ENCODE measurements at places on chromosomes 11 and 22. TPM values are rescaled to one million over a fixed set of nuclear protein-coding genes. Genes with fewer than 3 reads are reported as not detected.

DNA sequence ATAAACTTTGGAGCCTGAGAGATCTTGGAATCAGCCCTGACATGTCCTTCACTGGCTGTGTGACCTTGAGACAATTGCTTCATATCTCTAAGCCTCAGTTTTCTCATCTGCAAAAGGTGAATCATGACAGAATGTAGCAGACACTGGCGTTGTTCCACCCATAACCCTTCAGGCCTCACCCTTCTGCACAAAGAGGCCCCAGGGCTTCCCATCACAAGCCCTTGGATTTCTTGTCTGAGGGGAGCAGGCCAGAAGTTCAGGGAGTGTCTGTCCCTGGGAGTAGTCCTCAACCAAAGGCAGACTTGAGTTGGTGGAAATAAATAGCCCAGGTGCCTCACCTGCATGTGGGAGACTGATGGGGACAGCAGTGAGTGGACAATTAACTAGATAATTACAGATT, 16.6 kb downstream of the FGF3 start:
- no peak for DNase-seq

DNA sequence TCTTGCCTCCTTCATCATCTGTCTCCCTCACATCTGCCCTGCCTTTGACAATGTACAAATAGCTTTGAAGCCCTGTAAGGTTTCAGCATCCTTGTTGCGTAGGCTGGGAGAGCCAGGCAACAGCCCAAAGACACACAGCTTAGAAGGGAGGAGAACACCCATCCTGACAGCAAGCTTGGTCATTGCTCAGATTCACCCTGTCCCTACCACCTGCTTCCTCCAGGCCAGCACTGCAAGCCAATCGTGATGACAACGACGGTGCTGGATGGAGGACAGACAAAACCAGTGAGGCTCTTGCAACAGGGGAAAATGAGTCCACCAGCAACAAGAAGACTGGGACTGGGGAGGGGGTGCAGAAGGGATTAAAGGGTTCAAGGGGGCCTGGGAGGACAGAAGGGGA, 32.9 kb upstream of the CD5 start:
- DNase-seq, result no peak

DNA sequence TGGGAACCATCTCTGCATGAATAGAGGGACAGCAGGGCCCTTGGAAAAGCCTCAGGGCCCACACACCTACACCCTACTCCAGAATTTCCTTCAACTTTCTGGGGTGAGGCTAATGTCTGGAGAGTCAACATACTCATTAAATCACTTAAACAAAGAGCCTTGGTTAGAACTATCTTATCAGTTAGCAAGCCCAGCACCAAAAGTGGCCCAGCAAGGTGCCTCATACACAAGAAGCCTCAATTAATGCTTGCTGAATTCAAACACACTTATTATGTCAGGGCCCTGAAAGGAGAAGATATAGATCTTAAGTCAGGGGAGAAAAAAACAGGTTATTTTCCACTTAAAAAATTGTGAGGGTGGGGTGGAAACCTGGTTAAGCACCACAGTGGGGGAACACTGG, 61.4 kb downstream of the C11orf58 start:
- DNase-seq, result no peak

GRCh38 chr11:125955856-125956255, 10.0 kb downstream of the VSIG10L2 start:
- no peak for DNase-seq

- no peak for DNase-seq
These were observed 808.6 kb upstream of the RAG2 start for GRCh38 chr11:37406651-37407050.

GRCh38 chr11:75376175-75376574, 23.1 kb upstream of the RPS3 start:
- DNase-seq, result no peak

DNA sequence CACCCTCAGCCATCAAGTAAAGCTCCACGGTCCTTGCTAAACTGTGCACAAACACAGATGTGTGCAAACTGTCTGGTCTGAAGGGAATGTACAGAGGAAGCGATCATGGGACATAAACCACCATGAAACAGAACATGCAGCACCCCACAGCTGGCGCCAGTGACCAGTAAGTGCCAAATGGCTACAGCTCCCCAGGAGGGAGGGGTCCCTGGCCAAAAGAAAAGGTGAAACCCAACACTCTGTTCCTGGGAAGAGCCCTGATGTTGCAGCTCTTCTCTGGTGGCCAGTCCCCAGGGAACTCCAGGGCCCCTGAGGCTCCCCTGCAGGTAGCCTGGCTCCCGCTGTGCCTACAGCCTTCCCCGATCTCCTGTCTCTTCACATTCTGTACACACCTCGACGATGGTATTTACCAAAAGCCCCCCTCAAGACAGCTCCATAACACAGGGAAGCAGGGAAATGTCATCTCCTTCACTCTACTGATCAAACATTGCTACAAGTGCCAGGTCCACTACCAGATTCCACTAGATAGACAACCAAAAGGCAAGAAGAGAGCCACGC, 2.9 kb downstream of the DGCR6L start:
- peak; percentile 24 for DNase-seq

GRCh38 chr22:31179345-31179744, 19.4 kb downstream of the RNF185 start:
- DNase-seq, result no peak

- no peak for DNase-seq
These were observed 76.2 kb downstream of the PLEKHA7 start for GRCh38 chr11:16938061-16938460.

- DNase-seq, result no peak
These were observed 26.9 kb downstream of the TPST2 start for GRCh38 chr22:26563022-26563421.

DNA sequence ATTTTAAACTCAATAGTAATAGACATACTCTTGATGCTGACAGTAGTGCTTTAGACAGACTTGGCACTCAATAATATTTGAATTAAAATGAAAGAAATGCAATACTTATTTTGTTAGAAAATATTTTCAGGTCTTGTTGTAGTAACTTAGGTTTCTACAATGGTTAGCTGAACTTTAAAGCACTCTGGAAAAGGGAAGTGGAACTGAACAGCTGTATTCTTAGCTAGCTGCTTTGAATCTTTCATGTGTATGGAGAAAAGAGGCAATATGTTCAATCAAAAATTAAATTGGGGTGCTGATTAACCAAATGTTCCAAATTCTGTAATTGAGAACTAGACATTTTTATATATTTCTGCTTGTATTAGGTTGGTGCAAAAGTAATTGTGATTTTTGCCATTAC, 517.9 kb upstream of the RAG2 start:
- no peak for DNase-seq

DNA sequence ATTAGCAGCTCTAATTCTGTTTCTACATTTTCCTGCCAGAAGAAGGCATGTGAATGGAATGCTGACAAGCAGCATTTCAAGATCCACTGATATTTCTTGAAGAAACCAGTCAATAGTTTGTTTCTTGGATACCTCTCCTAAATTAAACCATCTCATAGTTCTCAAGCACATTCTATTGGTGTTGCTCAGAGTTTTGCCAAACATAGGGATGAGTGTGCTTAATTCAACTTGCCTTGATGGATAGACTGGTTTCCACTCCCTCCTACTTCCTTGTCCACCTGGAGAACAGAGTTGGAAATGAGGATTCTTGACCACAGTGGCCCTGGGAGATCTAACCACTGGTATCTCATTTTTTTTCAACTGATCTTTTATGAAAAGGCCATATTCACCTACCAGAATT, 29.8 kb upstream of the DDX10 start:
- DNase-seq, result no peak

- DNase-seq, result peak; percentile 62
These were observed 13.4 kb downstream of the MICAL2 start for GRCh38 chr11:12123799-12124198.

The TSG101 gene
- total RNA-seq, result 50.5 TPM

The OR52N4 gene
- total RNA-seq, result not detected

The SYT12 gene
- total RNA-seq, result 0.61 TPM

The CELSR1 gene
- total RNA-seq, result 36.3 TPM

DNA sequence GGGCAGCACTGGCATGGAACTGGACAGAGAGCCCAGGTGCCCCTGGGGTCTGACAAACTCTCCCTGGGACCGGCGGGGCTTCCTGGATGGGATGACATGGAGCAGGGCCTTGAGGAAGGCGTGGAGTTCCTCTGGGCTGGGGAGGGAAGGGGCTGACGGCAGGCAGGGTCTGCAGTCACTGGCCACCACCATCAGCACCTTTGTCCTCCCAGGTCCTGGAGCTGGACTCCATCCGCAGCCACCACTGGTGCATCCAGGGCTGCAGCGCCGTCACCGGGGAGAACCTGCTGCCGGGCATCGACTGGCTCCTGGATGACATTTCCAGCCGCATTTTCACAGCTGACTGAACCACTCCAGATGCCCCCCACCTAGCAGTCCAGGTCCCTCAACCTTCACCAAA, 5.7 kb upstream of the SNX15 start:
- no peak for DNase-seq

DNA sequence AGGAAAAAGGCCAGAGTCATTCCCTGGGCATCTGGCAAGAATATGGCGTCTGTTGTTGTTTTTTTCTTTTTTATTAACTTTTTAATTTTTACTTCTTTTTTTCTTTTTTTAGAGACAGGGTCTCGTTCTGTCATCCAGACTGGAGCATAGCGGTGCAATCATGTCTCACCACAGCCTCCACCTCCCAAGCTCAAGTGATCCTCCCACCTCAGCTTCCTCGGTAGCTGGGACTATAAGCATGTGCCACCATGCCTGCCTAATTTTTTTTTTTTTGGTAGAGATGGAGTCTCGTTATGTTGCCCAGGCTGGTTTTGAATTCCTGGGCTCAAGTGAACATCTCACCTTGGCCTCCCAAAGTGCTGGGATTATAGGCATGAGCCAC, 54.0 kb upstream of the PRDM11 start:
- no peak for DNase-seq

The UNC93B1 gene
- 52.5 TPM for total RNA-seq

GRCh38 chr11:131649856-131650255, 279.4 kb downstream of the NTM start:
- DNase-seq, result no peak

The MS4A15 gene
- 13.4 TPM for total RNA-seq

The OR5B21 gene
- total RNA-seq, result not detected

The CARD16 gene
- 56.3 TPM for total RNA-seq

The GPHA2 gene
- total RNA-seq, result not detected

GRCh38 chr11:110092515-110093406, at the start of gene ZC3H12C:
ZC3H12C (plus strand) TSS chr11:110093392; CDS start chr11:110093412, 20 bp downstream.
- peak; percentile 87 for DNase-seq
